ENCODE measurements at places on chromosomes 4 and X.

GRCh38 chrX:130082244-130083106, 27.8 kb downstream of the ELF4 start:
- peak; percentile 88 for DNase-seq

- DNase-seq: no peak
Measured at GRCh38 chrX:38929966-38930421, 128.7 kb downstream of the MID1IP1 start.

DNA sequence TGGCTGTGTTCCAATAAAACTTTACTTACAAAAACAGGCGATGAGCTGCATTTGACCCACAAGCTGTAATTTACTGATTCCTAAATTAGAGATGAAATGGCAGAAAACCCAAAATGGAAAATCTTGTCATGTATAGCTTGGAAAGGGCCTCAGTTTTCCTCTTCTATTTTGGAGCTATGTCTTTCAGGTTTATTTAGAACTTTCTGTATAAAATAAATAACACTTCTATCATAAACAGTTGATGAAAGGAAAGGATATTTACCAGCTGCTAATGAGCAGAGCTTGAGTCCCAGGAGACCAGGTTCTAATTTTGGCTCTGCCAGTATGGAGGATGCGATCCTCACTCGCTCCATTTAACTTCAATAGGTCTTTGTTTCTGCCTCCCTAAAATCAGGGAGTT, 213.5 kb downstream of the LDB2 start:
- no peak for DNase-seq

DNA sequence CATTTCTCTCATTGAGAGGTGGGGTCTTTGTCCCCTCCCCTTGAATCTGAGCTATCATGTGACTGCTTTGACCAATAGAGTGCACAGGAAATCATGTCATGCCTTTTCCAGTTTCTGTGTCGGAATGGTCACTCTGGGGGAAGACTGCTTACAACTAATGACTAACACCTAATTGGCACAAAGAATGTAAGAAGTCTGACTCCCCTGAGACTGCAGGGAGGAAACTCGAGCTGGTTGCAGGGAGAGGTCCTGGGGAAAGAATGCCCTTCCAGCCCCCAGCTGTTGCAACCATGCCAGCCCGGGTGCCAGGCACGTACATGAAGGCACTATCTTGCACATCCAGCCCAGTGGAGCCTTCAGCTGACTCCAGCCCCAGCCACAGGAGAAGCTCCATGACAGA, 254.2 kb downstream of the DHX15 start:
- no peak for DNase-seq

- DNase-seq: peak; percentile 80
Measured at GRCh38 chr4:182808673-182809416, 108.3 kb downstream of the DCTD start.

DNA sequence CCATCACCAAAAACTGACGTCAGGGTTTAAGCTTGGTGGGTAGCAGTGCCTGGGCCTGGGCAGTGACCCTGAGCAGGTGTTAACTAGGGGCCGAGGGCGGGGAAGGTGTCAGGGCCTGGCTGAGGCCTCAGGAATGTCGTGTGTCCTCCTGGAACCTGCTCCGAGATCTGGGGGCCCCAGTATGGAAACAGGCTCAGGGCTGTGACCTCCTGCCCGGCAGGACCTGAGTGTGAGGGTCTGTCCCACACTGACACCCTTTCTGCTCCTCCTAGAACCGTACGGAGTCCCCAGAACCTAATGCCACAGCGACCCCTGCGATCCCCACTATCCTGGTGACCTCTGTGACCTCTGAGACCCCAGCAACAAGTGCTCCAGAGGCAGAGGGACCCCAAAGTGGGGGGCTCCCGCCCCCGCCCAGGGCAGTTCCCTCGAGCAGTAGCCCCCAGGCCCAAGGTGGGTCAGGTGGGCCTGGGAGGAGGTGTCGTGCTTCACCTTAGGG, 741 bp downstream of the HGFAC start:
- DNase-seq: no peak

- no peak for DNase-seq
Measured at GRCh38 chr4:21888195-21888976, 60.2 kb downstream of the KCNIP4 start.

DNA sequence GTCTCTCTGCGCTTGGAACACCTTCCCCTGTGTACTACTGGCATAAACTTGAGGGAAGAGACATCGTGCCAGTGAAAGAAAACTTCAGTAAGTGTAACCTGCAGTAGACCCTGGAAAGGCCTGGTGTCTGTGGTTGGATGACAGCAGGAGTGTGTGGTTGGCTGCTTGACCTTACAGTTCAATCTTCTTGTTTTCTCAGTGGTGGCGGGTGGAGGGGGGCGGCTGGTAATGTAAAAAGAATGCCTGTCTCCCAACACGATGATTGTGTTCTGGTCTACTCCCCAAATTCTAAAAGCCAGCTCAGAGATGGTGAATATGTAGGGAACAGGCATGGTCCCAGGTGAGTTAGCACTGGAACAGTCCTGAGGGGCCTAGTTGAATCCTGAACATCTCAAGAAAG, 18.6 kb downstream of the PSMD10 start:
- no peak for DNase-seq

GRCh38 chrX:1336948-1337779, 579 bp downstream of the IL3RA start:
- no peak for DNase-seq

- no peak for DNase-seq
Measured at GRCh38 chr4:4994312-4995097, 24.8 kb downstream of the CYTL1 start.

Data from GF-D8 (cell line).